SW480 (cell line): ENCODE measurements at places on chromosomes 6 and 20.
A peak's percentile ranks its signal among the peaks of the same experiment; 100 is the strongest.

GRCh38 chr6:164612751-164613150, 696.7 kb downstream of the C6orf118 start:
- no peak for DNase-seq

DNA sequence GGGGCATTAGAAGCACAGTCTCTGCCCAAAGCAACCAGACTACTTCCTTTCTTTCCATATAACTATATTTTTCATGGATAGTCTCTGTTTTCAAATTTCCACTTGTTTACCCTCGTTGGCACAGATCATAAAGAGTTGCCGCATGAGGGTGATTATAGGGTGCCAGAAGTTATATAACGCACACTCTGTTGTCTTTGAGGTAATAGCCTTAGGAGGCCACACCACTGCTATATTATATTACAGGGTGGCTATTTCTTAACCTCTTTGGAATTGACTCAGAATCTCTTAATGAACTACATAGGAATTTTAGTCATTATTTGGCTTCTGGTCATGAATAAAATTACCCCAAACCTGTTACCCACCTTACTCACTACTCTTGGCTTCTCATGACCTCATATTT, 43.7 kb downstream of the KCNQ5 start:
- no peak for DNase-seq

GRCh38 chr6:66190858-66191257, 483.8 kb upstream of the EYS start:
- no peak for DNase-seq

DNA sequence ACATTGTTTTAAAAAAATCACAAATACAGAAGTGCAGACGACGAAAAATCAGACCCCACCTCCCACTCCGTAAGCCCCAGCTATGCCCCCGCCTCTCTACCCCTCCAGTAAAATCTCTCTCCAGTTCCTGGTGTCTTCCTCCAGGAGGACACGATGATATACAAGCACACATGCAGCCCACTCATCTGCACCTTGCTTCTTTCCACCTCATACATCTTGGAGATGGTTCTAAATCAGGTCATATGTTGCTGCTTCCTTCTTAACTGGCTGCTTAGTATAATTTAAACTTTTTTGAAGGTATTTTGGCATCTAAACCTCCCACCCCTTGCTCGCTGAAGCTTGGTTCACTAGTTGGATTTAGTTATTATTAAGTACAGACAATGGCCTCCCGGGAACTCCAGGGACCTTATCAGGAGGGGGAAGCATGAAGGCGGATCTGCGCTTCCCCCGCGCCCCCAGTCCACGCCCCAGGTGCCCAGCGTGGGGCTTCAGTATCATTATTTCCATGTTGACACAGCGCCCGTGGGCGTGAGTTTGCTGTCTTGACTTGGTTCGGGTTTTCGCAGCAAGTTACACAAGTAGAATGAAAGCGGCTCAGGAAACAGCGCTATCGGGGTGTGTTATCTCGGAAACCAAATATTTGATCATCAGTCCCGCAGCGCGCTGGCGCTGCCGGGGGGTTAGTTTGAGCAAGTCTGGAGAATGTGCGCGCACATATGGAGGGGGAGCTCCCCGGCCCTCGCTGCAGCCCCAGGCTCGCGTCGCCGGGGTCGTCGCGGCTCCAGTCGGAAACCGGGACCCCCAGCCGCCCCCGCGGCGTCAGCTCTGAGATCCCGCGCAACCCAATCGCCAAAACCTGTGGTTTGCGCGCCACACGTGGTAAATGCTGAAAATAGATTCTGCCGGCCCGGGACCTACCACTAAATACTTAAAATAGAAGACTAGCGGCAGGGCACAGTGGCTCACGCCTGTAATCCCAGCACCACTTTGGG, 2.3 kb downstream of the BMP7 start:
- peak; percentile 79 for DNase-seq

DNA sequence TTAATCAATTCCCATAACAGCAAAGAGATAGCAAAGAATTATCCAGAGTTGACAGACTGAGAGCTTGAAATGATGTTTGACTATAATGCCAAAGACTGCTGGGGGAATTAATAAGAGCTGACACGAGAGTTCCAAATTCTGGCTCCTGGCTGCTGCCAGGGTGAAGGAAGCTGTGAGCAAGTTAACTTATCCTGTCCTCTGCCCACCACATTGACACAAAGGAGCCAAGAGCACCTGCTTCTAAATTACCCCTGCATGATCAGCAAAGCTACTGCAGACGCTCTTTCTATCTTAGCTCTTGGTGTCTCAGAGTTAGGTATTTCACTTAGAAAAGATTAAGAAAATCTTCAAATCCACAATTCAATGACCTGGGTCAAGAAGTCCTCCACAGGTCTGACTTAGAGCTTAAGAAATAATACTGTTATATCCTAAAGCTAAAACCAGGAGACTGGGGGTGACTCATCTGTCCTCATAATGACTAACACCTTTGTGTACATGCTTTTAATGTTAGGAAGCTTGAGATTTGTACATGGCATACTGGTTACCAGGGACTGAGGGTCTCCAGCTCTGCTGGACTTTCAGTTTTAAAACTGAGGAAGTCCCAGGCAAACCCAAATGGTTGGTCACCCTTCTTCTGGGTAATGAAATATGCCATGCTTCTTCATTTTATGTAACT, 13.2 kb upstream of the FRK start:
- peak; percentile 50 for DNase-seq

GRCh38 chr6:43766964-43767461, 3.0 kb upstream of the VEGFA start:
- DNase-seq, result no peak

- no peak for DNase-seq
Measured at GRCh38 chr6:15796844-15797243, 134.0 kb upstream of the DTNBP1 start.

DNA sequence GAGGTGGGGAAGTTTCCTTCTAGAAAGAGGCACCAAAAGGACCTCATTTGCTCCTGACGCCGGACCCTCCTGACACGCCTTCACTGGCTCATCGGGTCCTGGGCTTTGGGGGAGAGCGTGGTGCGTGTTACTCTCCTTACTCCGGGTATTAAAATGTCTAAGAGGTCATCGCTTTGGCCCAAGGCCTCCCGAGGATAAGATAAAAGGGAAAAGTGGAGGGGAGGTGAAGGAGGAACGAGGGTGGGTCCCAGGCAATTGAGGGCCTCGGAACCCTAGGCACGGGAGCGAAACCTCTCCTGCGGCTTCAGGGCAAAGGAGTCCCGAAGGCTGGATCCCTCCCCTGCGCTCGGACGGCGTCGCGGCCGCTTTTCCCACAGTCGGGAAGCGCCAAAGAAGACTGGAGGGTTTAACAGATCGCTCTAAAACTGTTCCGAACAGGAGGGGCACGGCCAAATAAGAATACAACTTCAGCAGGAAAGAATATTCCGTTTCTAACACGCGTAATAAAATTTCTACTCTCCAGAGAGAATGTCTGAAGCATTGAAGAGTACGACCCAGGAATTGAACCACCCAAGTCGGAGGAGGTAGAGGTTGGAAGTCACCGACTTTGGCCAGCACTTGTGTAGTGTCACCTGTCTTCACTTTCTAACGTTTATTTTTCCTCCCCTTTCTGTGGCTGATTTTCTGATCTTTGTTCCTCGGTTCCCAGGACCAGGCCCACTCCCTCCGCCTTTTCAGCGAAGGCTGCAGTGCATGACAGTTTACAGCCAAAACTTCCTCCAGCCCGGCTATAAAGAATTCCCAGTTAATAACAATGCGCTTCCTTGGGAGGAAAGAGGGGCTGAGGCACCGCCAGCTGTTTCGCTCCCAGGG, 2.1 kb upstream of the TBXT start:
- no peak for DNase-seq

- no peak for DNase-seq
Measured at GRCh38 chr6:154356690-154357089, at the start of gene IPCEF1. TSS of gene IPCEF1 (minus strand) at chr6:154356803. CDS start at chr6:154265947, 90,856 bp downstream.

DNA sequence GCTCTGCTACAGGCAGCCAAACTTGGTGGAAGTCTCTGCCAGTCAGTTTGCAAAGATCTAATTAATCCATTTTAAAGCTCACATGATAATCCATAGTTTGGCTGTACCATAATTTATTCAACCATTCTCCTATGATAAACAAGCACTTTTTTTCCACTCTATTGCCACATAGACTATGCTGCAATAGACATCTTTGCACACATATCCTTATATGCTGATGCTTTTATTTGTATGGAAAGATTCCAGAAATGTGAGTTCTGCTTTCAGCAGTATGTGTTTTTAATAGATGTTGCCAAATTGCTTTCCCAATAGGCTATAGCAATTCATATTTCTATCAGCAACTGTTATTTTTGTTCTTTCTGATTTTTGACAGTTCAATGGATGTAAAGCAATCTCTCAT, 628.0 kb downstream of the KIF16B start:
- DNase-seq, result no peak

- DNase-seq, result no peak
Measured at GRCh38 chr6:52394251-52394666, 25.9 kb upstream of the EFHC1 start.

DNA sequence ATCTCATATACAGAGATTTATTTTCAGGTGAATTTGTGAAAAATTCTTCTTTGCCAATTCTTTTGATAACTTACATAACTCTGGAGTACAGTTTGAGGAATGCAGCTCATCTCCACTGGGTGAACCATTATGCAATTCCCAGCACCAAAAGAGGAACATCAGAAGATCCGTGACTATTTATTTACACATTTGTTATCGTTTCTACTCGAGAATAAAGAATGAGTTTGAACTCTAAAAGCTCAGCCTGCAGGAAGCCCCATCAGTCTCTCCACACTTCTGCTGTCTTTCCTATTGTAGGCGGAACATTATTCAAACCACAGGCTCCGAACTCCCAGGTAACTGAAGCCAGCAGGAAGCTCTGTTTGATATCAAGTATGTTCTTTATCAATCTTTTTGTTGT, 95.9 kb upstream of the IFNGR1 start:
- DNase-seq, result no peak

- DNase-seq, result no peak
Measured at GRCh38 chr20:60446267-60447111, 488.3 kb downstream of the CDH26 start.

DNA sequence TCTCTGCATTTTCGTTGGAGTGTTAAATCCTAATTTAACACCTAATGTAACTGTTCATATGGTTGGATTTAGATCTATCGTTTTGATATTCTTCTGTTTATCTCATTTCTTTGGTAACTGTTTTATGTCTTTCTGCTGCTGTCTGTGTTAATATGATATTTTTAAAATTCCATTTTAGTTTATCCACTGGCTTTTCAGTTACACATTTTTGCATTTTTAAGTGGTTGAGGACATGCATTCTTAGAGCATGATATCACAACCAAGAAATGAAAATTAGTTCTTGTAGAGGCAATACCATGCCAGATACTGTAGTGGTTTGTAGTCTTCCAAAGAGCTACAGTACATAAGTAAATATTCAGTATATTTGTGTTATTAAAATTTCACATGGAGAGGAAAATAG, 58.6 kb downstream of the LIN28B start:
- DNase-seq, result no peak

- DNase-seq, result no peak
Measured at GRCh38 chr20:44910690-44911262, 916 bp downstream of the PABPC1L start.

GRCh38 chr6:97023982-97024381, 99.5 kb downstream of the KLHL32 start:
- no peak for DNase-seq

- DNase-seq, result no peak
Measured at GRCh38 chr20:59176812-59177211, 13.2 kb downstream of the ZNF831 start.

DNA sequence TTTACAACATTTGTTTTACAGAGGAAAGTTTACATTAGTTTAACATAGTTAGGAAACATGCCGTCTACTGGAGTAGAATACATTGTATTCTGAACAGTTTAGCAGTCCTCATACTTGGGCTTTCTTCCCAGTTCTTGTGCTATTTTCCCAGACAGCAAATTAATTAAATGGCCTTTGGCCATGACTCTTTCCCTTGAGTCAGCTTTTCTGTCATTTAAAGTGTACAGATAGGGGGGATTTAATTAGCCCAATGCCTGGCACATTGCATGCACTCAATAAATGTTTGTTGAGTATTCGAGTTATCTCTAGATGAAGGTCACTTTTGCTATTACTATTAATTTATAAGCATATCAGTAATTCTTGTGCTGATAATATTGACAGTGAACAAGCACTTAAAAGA, 1.6 kb downstream of the TMEM244 start:
- no peak for DNase-seq

GRCh38 chr20:11676630-11677287, 240.9 kb upstream of the BTBD3 start:
- peak; percentile 65 for DNase-seq

- no peak for DNase-seq
Measured at GRCh38 chr6:166573511-166574216, 12.8 kb downstream of the RAMACL start.

DNA sequence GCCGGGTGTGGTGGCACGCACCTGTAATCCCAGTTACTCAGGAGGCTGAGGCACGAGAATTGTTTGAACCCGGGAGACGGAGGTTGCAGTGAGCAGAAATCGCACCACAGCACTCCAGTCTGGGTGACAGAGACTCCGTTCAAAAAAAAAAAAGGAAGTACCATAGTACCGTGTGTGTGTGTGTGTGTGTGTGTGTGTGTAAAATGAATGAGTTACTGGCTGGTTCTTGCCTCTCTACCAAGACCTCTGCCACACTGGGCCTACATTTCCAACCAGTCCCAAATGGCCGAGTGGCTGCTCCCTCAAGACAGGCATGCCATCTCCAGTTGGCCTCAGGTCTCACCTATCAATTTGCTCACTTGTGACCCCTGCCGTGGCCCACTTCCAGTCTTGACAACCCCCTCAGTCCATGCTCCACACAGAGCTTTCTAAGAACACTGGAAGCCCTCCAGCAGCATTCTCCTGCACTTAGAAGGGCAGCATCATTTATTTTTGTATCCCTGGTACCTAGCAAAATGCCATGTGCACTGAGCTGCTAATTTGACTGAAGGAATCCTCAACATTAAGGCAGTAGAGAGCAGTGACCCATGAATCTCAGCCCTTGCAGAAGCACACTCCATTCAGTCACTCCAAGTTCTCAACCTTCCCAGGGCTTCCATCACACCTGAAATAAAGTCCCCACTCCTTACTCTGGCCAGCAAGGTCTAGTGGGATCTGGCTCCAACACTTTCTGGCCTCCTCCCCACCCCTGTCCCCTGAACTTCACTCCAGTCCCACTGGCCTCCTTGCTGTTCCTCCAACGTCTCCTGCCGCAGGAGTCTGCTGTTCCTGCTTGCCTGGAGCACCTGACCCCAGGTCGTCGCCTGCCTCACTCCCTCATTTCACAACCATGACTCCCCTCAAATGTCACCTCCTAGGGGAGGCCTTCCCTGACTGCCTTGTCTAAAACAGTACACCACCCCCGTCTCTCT, 29.9 kb downstream of the COX4I2 start:
- no peak for DNase-seq

GRCh38 chr6:16837217-16837972, 76.1 kb upstream of the ATXN1 start:
- no peak for DNase-seq

GRCh38 chr20:13865791-13866351, 81.0 kb downstream of the NDUFAF5 start:
- DNase-seq, result no peak

GRCh38 chr20:32628960-32629530, 43.9 kb upstream of the NOL4L start:
- DNase-seq, result no peak

- no peak for DNase-seq
Measured at GRCh38 chr20:34189572-34190163, 51.6 kb upstream of the ASIP start.
